ENCODE measurements at places on chromosomes 6 and 20. TPM values are rescaled to one million over a fixed set of nuclear protein-coding genes. Genes with fewer than 3 reads are reported as not detected.

GRCh38 chr6:42260972-42261371 is 43.3 kb upstream of the MRPS10 start:
- DNase-seq, result no peak
- no peak overlapping the region for H3K27ac ChIP-seq
- no peaks in the 10 kb centered on the region for H3K27me3 ChIP-seq
- H3K36me3 ChIP-seq, result no peaks in the 10 kb centered on the region

- no peak overlapping the region for H3K4me3 ChIP-seq
- DNase-seq, result no peak
- no peaks in the 10 kb centered on the region for H3K27me3 ChIP-seq
- H3K36me3 ChIP-seq, result no peaks in the 10 kb centered on the region
- no peaks in the 10 kb centered on the region for H3K4me1 ChIP-seq
These were observed 144.9 kb downstream of the SOX4 start for GRCh38 chr6:21738180-21739094.

- peaks cover 73% of the 10 kb centered on the region for H3K4me1 ChIP-seq
- peak overlapping the region; percentile 99 for H3K27ac ChIP-seq
- peak overlapping the region; percentile 99 for H3K4me3 ChIP-seq
- peaks cover 34% of the 10 kb centered on the region for H3K36me3 ChIP-seq
- no peaks in the 10 kb centered on the region for H3K27me3 ChIP-seq
These were observed 56.9 kb downstream of the FAM217A start for GRCh38 chr6:4021854-4022695.

DNA sequence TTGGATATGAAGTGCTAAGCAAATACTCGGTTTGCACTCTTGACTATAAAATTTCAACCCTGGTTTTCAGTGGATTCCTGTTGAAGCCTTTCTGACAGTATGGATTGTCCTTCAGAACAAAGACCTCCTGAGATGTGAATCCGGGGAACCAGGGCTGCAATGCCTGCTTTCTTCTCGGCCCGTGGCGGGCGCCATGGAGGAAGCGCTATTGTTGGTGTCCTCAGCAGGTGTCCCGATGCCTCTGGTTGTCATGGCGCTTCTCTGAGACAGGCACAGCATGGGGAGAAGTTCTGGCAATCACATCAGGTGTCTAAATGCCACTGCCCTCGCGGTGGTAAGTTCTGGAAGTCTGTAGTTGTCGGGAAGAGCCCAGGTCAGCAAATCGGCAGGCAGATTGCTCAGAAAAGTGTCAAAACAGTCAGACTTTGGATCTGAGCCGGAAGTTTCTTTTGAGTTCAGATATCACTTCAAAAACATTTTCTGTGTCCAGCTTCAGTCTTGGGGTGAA is 188.5 kb downstream of the CDH4 start:
- no peak overlapping the region for H3K27ac ChIP-seq
- DNase-seq, result no peak
- no peaks in the 10 kb centered on the region for H3K4me1 ChIP-seq
- no peak overlapping the region for H3K4me3 ChIP-seq
- no peaks in the 10 kb centered on the region for H3K27me3 ChIP-seq

GRCh38 chr20:61666471-61666832 is 399.2 kb downstream of the TAF4 start:
- H3K4me1 ChIP-seq, result no peaks in the 10 kb centered on the region
- H3K27me3 ChIP-seq, result no peaks in the 10 kb centered on the region
- H3K27ac ChIP-seq, result no peak overlapping the region
- no peak overlapping the region for H3K4me3 ChIP-seq

- H3K4me3 ChIP-seq, result no peak overlapping the region
- DNase-seq, result no peak
- no peak overlapping the region for H3K27ac ChIP-seq
- no peaks in the 10 kb centered on the region for H3K27me3 ChIP-seq
- peaks cover 4% of the 10 kb centered on the region for H3K4me1 ChIP-seq
These were observed 697.4 kb downstream of the PTPRT start for GRCh38 chr20:42492290-42492689.

DNA sequence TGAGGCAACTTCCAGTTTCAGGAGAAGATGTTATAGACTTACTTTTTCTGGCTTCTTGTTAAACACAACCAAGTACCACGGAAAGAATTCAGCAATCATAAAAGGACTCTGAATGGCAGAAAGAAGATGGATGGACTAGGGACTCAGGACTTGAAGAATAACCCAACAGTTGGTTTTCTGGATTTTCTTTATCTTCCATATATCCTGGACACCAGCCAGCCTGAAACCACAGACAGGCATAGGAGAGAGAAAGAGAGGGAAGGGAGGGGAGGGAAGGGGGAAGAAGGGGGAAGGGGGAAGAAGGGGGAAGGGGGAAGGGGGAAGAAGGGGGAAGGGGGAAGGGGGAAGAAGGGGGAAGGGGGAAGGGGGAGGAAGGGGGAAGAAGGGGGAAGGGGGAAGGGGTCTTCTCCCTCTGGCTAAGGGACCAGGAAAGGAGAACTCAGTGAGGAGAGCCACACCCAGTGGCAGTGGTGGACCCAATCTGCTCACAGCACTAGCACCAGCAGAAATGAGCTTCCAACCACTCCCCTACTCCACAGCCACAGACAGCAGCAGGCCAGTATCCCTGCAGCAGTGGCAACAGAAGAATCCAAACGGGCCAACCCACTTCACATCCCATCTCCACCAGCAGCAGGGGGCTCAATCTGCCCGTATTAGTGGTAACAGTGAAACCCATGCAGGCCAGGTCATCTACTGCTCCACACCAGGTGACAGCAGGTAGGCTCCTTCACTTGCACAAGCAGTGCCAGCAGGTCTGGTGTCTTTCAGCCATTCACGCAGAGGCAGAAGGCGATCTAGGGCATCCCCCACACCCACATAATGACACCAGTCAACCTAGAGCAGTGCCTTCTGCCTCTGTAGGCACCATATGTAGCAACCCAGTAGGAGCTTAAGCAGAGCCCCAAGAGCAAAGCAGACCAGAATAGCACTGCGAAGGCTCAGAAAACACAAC is 78.6 kb downstream of the TRMT6 start:
- peaks cover 6% of the 10 kb centered on the region for H3K27me3 ChIP-seq
- no peaks in the 10 kb centered on the region for H3K36me3 ChIP-seq
- H3K27ac ChIP-seq, result no peak overlapping the region
- no peaks in the 10 kb centered on the region for H3K4me1 ChIP-seq
- H3K4me3 ChIP-seq, result no peak overlapping the region

COL21A1 gene
- not detected for total RNA-seq

GRCh38 chr6:47631797-47632196 is 66.6 kb upstream of the ADGRF4 start:
- no peaks in the 10 kb centered on the region for H3K36me3 ChIP-seq
- no peak overlapping the region for H3K4me3 ChIP-seq
- no peak for DNase-seq

ARFGEF3 gene
- total RNA-seq, result 0.02 TPM

GRCh38 chr6:33613146-33613794 is 7.9 kb upstream of the ITPR3 start:
- H3K27me3 ChIP-seq, result no peaks in the 10 kb centered on the region
- no peak overlapping the region for H3K27ac ChIP-seq
- DNase-seq, result no peak
- no peaks in the 10 kb centered on the region for H3K36me3 ChIP-seq

DNA sequence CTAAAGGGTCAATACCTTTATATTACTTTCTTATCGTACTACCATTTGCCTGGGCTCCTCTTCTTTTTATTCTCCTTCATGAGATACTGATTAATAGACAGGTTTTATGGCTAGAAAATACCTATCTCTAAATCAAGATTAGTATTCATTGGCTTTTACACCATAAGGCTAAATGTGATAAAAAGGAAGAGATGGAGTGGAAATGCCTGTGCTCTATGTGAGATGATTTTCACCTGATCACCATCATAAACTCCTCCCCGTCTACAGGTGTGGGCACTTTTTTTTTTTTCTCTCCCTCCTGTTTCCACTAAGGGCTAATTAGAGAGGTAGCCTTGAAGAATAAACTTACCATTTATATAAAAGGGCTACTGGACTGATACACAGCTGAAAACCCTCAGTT is at the start of gene GLYATL3:
Gene GLYATL3, plus strand, starts transcription at position 301 of the 400 bp plus-strand sequence. CDS start 12,068 bp downstream, outside the sequence.
- H3K27ac ChIP-seq, result no peak within 1 kb of the TSS
- H3K4me3 ChIP-seq, result no peak within 1 kb of the TSS
- H3K4me1 ChIP-seq, result no peaks in the 10 kb centered on the region
- DNase-seq, result no peak
- peaks cover 3% of the 10 kb centered on the region for H3K27me3 ChIP-seq
- H3K36me3 ChIP-seq, result peaks cover 6% of the 10 kb centered on the region

GRCh38 chr6:32974016-32974333 is 5.6 kb downstream of the BRD2 start:
- peak overlapping the region; percentile 91 for H3K4me3 ChIP-seq
- no peak for DNase-seq
- peak overlapping the region; percentile 99 for H3K27ac ChIP-seq

DNA sequence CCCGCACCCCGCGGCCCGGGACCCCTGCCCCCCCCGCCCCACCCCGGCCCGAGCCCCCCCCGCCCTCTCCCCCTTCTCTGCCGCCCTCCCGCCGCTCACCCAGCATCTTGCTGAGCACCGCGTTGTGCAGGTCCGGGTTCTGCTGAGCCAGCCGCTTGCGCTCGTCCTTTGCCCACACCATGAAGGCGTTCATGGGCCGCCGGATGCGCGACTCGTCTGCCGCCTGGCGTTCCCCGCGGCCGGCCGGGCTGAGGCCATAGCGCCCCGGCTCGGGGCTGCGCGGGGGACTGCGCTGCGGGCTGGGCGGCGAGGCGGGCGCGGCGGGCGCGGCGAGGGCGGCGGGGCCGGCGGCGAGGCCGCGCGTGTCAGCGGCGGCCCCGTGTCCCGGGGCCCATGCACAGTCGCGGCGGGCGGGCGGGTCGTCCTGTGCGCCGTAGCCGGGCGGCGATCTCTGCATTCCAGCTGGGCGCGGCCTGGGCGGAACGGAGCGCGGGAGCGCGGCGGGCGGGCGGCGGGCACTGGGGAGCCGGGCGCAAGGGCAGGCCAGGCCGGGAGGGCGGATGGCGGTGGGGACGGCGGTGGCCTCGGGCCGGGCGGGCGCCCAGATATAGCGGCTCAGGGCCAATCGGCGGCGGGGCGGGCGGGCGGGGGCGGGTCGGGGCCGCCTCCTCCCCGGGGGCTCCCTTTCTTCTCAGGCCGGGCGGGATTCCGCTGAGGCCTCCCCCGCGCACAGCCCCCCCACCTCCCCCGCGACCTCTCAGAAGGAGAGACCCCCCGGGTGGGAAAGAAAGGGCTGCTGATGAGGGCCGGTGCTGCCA is at the start of gene SOX18:
Gene SOX18, minus strand, starts transcription at position 580 of the 818 bp plus-strand sequence. Its CDS starts 123 bp downstream, at position 457.
- no peak for DNase-seq
- peaks cover 6% of the 10 kb centered on the region for H3K4me1 ChIP-seq
- no peaks in the 10 kb centered on the region for H3K36me3 ChIP-seq
- H3K27ac ChIP-seq, result no peak within 1 kb of the TSS
- H3K27me3 ChIP-seq, result peaks cover 38% of the 10 kb centered on the region

DNA sequence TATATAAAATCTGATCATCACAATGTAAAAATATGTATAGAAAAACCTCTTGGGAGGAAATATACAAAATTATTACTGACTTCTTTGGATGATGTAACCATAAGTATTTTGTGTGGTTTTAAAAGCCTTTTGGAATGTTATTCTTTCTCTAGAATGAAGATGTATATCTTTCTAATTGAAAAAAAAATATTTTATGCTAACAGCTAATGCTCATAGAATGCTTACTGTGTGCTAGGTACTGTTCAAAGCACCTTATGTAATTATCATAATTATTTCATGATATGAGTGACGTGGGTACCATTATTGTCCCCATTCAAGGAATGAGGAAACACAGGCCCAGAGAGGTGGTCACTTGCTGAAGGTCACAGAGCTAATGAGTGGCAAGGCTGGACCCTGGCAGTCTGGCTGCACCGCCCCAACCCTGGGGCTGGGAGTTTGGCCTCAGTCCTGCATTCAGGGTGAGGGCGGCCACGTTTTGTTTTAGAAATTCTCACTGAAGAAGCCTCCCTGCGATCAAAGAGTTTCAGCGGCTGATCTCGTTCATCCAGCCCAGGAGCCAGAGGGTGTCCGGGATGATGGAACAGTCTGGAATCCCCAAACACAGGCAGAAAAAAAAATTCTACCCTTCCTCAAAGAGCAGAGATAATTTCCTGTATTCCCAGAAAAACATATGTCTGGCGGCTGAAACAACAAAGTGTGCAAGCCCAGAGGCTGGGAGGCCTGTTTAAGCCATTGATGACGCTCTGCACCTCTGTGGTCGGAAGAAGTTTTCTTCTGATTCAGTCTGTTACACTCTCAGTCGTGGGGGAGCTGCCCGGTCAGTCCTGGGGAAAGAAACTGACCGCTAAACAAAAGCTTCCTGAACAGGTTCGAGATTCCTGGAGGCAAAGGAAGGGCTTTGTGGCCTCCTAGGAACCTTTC is 37.3 kb downstream of the TFEB start:
- H3K4me3 ChIP-seq, result no peak overlapping the region
- H3K36me3 ChIP-seq, result peaks cover 61% of the 10 kb centered on the region
- H3K27ac ChIP-seq, result peak overlapping the region; percentile 62
- no peak for DNase-seq
- no peaks in the 10 kb centered on the region for H3K27me3 ChIP-seq

GRCh38 chr6:119065382-119065781 is 13.1 kb downstream of the FAM184A start:
- H3K36me3 ChIP-seq, result no peaks in the 10 kb centered on the region
- no peaks in the 10 kb centered on the region for H3K27me3 ChIP-seq
- no peak for DNase-seq
- H3K4me1 ChIP-seq, result peaks cover 2% of the 10 kb centered on the region

DNA sequence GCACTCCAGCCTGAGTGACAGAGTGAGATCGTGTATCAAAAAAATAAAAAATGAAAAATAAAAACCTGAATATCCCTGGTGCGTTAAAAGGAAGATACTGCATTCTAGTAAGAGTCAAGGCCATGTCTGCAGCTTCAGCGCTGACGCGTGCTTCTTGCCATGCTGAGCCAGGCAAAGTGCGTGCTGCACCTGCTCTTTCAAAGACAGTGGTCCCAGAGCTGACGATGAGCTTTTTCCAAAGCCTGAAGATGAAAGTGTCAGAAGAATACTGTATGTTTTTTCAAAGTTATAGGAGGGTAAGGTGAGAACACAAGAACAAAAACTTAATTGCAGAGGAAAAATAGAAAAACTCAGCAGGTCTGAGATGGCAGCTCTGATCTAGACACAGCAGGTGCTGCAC is 115.1 kb downstream of the RNASET2 start:
- DNase-seq, result no peak
- H3K27me3 ChIP-seq, result no peaks in the 10 kb centered on the region
- no peak overlapping the region for H3K4me3 ChIP-seq
- H3K27ac ChIP-seq, result no peak overlapping the region
- peaks cover 12% of the 10 kb centered on the region for H3K4me1 ChIP-seq

DNA sequence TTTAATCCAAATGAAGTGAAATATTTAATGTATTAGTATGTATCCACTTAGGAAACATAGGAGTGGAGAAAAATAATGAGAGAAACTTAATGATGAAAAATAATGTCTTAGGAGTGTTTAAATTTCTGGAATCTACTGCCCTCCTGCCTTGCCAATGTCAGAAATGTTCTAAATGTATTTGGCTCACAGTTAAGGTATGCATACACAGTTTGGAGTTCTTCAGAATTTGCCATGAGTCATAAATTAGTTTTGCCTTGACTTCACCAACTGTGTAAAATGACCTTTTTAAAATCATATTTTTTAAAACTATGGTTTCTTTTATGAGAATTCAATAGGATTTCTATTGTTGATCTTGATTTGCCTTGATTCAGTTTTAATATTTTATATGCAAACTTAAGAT is 191.7 kb upstream of the HSF2 start:
- no peaks in the 10 kb centered on the region for H3K27me3 ChIP-seq
- no peak overlapping the region for H3K4me3 ChIP-seq
- no peaks in the 10 kb centered on the region for H3K4me1 ChIP-seq
- no peaks in the 10 kb centered on the region for H3K36me3 ChIP-seq
